ENCODE measurements at places on chromosomes 11 and 22.

DNA sequence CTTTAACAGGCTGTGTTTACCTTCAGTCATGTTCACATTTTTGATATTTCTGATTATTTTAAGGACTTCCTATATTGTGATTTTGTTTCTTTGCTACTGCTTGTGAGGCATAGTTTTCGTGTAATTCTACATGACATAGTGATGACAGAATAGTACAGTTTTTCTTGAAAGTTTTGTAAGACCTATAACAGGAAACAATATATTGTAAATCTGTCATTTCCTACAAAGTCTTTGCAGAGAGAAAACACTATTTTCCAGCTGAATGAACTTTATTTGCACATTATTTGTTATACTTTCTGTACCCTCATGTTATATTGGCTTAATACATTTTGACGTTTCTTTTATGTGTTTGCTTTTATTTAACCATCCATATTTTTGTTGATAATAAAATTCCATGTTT lies 191.1 kb downstream of the TMEM135 start:
- no peak for DNase-seq

- DNase-seq, result no peak
Measured at GRCh38 chr11:105915021-105915420, 107.0 kb downstream of the MSANTD4 start.

GRCh38 chr22:18994701-18995326 lies 58.7 kb upstream of the PRODH start:
- DNase-seq, result no peak

GRCh38 chr11:1458340-1459218 lies 28.0 kb downstream of the MOB2 start:
- no peak for DNase-seq

GRCh38 chr22:30486661-30487115 lies 14.9 kb upstream of the SEC14L3 start:
- DNase-seq, result no peak

GRCh38 chr22:50604256-50605001 lies 3.8 kb downstream of the MAPK8IP2 start:
- DNase-seq, result no peak

DNA sequence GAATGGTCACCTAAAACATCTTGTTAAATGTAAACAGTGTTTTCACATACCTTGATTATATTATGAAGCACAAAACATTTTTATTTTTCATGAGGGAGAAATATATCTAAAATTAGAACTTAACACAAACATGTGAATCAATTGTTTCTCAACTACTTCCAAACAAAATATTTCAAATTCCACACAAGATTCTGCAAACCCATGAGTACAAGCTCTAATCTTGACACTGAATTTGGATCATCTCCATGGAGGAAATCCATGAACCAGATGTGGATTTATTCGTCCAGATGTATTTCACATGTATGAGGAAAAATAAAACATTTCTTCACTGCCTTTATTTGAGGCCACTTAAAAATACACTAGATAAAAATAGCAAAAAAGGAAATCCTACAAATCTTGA lies 184.2 kb downstream of the SBF2 start:
- no peak for DNase-seq

DNA sequence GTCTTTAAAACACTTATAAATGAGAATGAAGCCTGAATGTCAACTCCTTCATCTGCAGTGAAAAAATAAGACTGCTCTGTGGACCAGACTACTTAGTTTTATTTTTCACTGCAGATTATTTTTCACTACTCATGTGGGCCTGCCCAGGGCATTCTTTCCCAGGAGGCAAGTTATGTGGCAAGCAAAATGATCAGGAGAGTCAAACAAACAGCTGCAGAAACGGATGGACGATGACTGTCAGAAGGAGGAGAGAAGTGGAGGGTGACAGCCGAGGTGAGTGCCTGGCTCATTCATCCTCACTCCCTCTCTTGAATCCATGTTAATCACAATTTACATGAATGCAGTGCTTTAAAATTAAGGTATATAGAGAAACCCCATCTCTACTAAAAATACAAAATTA lies 5.8 kb upstream of the LRP5 start:
- no peak for DNase-seq

DNA sequence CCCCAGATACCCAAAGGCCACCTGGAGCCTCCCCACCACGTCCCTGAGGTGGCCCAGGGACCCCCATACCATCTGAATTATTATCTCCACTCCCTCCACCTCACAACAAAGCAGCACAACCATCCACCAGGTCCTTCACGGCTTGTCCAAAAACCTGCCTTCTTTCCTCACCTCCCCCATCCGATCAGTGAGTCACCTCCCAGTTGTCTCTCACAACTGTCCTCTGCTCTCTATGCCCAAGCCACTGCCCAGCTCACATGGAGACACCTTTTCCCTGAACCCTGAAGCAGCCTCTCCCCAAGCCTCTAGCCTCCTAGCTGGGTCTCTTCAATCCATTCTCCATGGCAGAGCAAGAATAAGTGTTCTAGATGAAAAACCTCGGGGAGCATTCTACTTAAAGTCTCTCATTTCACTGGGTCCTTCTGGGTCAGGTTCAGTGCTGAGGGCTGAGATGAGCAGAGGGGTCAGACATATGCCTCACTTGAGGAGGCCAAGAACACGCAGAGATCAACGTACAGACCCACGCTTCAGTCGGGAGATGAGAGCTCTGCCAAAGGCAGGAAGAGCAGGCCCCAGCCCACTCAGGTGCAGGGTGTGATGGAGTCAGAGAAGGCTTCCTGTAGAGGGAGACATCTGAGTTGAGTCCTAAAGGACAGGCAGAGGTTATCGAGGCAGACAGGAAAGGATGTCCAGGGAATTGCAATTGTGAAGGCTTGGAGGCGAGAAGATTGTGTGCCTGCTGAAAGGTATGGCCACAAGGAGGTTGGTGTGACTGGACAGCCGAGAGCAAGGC lies 74.7 kb downstream of the PDE2A start:
- no peak for DNase-seq

- no peak for DNase-seq
Measured at GRCh38 chr22:20434264-20434751, 3.3 kb downstream of the SCARF2 start.

- DNase-seq, result no peak
Measured at GRCh38 chr11:132257871-132258270, 887.5 kb downstream of the NTM start.

- DNase-seq, result no peak
Measured at GRCh38 chr11:20912922-20913512, 243.6 kb downstream of the NELL1 start.

DNA sequence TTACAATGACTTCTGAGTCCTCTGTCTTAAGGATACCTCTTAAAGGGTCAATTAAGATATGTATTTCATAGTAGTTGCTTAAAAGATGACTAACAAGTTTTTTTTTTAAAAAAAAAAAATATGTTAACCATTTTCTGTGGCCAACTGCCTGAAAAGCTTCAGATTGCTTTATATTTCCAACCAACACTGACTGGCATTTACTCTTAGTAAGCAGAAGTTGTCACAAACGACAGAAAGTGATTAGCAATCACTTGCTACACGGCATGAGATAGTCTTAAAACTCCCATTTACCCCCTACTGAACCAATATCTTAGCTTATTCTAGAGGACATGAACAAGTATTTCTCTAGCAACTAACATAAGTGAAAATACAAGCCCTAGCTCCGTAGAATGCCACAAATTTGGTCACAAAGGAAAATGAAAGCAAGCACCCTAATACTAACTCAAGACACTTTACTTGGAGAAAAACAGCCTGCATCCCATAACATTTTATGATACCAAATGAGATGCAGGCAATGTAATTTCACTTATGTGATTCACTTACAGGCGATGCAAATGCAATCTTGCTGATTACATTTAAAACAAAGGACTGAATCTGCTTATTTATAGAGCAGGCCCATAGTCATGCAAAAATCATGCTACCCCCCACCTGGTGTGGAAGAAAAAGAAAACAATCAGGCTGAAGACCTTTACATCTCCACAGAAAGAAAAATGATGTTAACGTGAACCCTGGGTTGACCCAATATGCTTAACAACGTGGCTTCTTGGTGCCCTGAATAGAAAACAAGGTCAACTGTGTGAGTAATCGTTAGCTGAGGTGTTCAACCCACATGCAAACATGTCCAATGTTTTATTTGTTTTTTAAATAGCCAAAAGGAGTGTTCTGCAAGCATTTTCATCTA lies 25.7 kb downstream of the MPPED2 start:
- DNase-seq, result no peak

DNA sequence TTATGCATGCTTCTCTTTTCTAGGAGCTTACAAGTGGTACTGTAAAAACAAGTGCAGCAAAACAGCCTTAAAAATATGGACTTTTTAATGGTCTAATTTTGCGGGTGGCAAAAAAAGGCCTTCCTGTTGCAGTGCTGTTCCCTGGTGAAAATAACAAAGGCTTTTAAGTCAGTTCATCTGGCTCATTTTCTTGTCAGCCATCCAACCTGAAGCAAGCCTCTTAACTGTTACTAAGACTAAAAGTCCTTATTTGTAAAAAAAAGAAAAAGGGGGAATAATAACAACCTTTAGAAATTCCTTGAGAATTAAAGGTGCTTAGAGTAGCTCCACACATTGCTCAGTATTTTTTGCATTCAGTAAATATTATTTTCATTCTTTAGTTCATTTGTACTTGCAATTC lies 200.5 kb upstream of the CHORDC1 start:
- DNase-seq, result no peak

DNA sequence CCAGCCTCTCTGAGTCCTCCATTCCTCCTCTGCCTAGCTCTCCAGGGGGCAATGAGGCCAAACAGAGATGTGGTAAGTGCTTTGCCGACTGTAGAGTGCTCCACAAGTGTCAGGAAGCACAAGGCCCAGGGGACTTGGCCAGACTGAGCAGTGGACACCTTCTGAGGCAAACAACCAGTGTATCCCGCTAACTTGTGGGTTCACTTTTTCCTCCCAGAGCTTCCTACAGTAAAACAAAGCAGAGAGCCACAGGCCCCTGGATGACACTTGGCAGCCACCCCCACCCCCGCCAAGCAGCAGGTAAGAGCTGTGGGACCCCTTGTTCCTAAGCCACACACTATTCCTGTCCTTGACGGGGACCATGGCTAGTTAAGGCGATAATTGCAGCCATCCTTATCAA lies 160.9 kb downstream of the CACNA1I start:
- DNase-seq, result no peak

DNA sequence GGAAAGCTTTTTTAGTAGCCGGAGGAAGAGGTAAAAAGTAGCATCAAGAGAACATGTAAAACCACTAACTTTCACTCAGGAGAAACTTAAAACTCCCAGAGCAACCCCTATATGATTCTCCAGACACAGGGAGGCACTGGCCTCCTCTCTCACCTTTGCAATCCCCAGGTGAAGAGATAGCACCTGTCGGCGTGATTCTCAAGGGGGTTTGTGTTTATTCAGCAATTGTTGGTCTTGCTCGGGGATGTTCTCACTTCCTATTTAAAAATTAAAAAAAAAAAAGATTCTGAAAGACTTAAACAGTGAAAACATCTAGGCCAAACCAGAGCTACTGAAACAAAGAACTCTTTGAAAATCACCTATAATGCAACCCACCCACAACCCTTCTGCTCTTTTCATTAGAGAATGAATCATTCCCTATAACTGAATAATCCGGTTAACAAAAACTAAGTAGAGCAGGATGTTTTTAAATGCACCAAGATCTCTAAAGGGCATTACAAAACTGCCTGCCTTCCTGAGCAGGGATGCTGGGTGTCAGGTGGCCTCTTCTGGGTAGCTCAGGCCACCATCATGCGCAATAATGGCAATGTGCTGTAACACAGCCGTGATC lies 24.9 kb downstream of the DHCR7 start:
- no peak for DNase-seq

DNA sequence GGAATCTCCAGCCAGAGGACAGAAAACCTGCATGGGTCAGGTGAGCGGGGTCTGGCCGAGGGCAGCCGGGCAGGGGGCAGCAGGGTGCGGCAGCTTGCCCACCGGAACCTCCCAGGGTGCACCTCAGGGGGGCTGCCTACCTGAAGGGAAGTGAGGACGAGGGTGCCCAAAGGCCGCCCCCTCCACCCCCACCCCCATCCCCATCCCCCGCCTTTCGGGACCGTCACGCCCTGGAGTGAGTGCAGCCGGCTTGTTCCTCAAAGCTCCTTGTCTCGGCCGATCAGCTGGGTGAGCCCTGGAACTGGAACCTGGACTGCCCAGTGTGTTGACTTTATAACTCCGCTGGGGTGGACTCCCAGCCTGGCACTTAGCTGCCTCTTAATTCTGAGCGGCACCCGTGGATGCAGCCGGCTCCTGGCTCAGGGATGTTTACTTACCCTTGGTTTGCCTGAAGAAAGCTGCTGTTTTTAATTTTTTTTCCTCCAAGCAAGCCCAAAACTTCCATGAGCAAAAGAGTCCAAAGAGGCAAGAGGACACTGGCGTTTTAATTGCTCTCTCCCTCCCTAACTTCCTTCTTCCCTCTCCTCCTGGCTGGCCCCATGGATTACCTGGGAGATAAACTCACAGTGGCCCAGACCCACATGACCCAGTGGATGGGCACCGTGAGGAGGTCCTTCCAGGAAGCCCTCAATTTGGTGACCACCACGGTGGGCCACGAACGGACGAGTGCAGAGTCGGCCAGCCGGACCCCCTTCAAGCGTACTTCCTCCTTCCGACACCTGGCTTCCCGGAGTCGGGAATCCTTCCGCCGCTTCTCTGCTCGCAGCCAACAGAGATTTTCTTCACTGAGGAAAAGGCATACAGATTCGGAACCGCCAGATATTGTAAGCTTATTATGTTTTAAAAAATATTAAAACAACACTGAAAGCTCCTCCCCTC lies 87.8 kb upstream of the CRYBB3 start:
- DNase-seq, result no peak
